ENCODE measurements at places on chromosomes 16 and 17. TPM values are rescaled to one million over a fixed set of nuclear protein-coding genes. Genes with fewer than 3 reads are reported as not detected.

DNA sequence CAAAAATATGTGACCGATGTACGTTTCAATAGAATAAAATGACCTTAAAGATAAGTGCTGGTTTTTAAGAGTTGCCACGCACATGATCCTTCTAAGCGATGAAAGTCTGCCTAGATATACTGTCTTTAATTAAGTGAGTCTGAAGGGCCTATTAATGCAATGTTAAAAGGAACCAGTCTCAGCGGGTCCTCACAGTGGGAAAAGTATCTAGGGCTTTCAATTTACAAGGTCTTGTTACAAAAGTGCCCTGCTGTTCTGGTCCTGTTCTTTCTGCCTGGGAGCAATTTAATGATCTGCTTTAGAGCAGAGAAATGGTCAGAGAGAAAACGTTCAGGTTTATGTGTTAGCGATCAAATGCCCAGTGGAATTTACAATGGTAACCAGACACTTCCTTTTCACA, 864.0 kb downstream of the KCNJ2 start:
- DNase-seq = no peak

GRCh38 chr17:12773153-12773552, 16.1 kb upstream of the ARHGAP44 start:
- DNase-seq = no peak

DNA sequence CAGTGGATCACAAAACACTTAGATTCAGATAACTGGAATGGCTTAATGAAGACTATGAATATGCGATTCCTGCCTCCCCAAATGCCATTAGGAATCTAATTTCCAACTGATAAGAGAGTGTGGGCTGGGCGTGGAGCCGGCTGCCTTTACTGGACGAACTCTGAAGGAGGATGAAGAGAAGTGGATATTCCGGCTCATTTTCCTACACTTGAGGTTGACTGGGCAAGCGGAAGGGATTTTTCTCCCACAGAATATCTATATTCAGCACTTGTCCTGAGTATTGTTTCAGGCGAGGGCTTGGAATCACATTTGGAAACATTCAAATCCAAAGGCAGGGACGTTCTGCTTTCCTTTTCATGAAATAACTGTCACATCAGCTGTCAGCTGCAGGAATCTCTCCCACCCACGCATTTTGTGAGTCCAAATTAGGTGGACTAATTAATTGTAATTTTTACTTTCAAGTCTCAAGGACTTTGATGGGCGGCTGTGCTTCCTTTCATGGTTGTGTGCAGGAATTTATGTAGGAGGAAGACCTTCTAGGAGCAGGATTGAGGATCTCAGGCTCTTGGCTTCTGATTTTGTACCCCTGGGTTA, 138.5 kb downstream of the PITPNC1 start:
- no peak for DNase-seq

DNA sequence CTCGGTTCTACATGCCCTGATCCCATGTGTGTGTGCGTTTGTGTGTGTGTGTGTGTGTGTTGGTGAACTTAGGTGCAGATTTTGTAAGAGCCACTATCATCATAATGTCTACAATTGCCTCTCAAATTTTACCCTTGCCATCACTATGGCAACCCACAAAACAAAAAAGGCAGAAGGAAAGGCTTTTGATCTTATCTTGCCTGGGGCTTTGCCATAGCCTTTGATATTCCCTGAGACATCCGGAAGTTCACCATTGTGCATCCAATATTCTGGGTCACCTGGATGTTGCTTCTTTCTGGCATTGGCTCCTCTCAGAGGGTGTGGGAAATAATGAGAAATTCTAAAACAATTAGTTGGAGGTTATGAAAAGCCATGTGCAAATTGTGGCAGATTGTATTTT, 114.7 kb downstream of the HAPSTR1 start:
- no peak for DNase-seq

DNA sequence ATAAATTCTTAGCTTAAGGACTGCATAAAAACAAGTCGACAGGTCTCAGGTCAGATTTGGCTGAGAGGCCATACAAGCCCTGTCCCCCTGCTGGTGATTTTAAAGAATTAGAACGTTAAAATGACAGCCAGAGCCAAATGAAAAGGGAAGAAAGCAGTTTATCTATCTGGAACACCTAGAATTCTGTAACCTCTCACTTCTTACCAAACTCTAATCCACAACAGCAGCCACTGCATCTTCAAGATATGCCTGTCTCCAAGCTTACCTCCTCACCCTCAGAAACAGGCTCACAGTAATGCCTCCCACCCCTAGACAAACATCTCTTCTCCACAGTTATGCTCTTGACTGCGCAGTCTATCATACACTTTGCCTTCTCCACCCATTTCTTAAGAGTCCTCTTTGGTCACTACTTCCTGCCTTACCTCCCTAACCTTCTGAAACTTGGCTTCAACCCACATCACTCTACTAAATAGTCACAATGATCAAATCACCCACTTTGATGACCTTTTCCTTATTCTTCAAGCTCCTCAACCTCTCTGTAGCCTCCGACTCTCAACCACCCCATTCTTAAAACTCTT, 14.2 kb downstream of the ANKFY1 start:
- DNase-seq = peak; percentile 39

DNA sequence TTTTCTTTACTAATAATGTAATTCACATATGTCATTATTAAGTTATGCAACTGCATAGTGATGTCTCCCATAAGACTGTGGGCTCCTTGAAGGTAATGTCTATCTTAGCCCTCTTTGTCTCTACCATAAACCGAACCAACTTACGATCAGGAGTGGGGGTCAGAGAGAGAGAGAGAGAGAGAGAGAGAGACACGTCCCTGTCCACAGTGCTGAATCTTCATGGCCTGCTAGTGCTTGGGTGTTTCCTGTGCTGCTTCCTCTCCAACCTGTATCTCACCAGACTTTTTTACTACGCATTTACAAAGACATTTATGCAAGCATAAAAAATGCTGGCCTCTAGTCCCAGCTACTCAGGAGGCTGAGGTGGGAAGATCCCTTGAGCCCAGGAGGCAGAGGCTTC, 52.2 kb upstream of the HAPSTR1 start:
- DNase-seq = peak; percentile 45

- DNase-seq = peak; percentile 64
These were observed 72.6 kb downstream of the CLEC16A start for GRCh38 chr16:11016993-11017392.

DNA sequence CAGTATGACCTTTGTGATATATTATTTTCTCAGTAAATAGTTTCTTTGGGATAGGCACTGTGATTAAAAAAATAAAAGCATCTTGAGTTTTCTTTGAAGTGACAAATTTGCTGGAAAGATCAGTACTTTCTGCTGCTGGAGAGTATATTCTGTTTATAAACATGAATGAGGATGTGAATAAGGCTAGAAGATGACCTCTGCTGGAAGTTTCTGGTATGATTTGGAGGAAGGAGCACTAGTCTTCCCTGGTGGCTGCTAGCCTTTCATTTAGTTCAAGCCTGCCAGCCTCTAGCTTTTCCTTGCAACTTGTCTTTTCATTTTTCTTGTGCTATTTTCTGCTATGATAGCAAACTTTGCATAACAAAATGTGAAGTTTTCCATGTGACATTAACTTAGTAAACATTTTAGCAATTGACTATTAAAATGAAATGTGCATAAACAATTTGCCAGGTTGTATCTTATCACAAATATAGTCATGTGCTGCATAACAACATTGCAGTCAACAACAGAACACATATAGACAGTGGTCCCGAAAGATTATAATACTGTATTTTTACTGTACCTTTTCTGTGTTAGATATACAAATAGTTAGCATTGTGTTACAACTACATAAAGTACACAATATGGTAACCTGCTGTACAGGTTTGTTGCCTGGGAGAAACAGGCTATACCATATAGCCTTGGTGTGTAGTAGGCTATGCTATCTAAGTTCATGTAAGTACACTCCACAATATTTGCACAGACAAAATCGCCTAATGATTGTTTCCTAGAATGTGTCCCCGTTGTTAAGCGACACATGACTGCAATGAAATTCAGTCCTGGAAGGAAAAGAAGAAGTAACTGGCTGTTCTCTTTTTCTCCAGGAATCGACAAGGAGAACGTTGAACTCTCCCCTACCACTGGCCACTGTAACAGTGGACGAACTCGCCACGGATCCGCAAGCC, 18.1 kb upstream of the RAB11FIP4 start:
- DNase-seq = peak; percentile 50

DNA sequence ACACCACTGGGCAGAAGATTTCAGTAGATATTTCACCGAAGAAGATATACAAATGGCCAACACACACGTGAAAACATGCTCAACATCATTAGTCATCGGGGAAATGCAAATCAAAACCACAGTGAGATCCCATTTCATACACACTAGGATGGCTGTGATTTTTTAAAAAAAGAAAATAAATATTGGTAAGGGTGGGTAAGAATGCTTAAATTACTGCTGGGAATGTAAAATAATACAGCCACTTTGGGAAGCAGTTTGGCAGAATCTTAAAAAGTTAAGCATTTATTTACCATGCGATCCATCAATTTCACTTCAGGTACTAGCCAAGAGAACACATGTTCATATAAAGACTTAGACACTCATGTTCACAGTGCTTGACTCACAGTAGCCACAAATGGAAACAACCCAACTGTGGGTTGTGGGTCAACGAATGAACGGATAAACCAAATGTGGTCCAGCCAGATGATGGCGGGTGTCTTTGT, 6.5 kb upstream of the C16orf74 start:
- peak; percentile 89 for DNase-seq

GRCh38 chr16:53159781-53160436, 105.1 kb downstream of the CHD9 start:
- DNase-seq = peak; percentile 74

CDRT15 gene
- total RNA-seq = not detected

KCNH4 gene
- total RNA-seq = not detected

SERPINF2 gene
- under 0.01 TPM for total RNA-seq

ABI3 gene
- not detected for total RNA-seq

MYO15A gene
- 0.77 TPM for total RNA-seq

SHISA6 gene
- not detected for total RNA-seq

KRT33A gene
- total RNA-seq = not detected

UBE2G1 gene
- 30.7 TPM for total RNA-seq

HIGD1B gene
- total RNA-seq = not detected

ACSF2 gene
- total RNA-seq = 23.6 TPM

Data from fibroblast of lung (primary cell).